ENCODE measurements at places on chromosomes 16 and 17.

- DNase-seq = no peak
These were observed 278.9 kb downstream of the SNX29 start for GRCh38 chr16:12255473-12255872.

- no peak for DNase-seq
These were observed 16.7 kb downstream of the SALL1 start for GRCh38 chr16:51134269-51134812.

GRCh38 chr17:30308406-30308805 is 16.7 kb upstream of the BLMH start:
- DNase-seq = no peak

DNA sequence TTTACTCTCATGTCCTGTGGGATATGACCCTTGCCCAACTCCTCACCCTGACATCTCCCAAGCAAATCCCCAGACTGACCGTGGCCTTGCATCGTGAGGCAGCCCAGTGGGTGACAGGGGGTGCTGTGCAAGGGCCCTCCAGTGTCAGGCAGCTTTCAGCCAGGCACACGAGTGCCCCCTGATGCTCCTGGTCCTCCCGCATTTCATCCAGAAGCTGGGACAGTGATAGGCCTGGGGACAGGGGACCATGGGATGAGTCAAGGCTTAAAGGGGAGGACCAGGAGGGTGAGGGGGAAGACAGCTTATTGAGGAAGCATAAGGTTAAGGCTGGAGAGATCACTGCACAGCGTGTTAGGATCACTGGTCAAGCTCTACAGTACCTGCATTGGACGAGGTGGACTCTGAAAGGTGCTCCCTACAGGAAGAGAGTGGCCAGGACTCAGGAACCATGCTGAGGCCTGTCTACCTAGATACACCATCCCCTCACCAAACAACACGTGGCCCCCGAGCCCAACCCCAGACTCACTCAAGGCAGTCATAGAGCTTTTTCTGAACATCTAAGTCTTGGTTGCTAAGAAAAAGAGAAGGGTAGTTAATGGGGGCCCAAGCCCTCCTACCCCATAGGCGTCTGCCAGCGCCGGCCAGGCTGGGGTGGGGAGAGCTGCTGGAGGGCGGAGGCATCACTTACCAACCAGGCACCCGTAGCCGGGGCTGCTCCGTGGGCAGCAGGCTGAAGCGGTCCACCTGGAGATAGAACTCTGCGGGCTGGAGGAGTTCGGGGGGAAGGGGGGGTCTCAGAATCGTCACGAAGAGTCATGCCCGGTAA is 998 bp downstream of the ACD start:
- no peak for DNase-seq

DNA sequence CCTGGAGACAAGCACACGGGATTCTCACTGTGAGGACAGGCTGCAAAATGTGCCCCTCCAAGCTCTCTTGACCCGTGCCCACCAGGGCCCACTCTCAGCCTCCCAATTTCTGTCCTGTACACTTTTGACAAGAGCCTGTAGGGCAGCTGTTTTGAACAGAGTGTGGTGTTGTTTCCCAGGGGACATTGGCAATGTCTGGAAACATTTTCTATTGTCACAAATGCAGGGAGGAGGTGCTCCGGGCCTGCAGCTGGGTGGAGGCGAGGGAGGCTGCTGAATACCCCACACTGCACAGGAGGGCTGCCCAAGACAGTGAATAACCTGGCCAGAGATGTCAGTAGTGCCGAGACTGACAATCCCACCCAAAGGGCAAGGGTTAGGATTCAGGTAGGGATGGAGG is 10.5 kb downstream of the CEP295NL start:
- no peak for DNase-seq

DNA sequence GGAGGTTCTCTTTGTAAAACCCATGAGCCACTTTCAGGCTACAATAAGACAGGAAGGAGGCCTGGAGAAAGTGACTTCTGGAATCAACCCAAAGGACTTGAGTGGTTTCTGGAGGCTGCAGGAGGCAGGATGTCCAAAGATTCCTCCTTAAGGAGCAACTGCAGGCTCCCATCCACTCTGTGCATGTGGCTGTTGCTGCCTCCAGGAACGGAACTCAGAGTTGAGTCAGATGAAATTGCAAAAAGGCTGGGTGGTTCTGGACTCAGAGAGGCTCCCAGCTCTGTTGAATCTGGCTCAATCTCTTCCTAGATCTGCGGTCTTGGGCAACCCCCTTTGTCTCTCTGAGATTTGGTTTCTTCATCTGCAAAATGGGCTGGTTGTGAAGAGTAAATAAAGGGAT is 197.1 kb downstream of the SHISA9 start:
- DNase-seq = no peak

DNA sequence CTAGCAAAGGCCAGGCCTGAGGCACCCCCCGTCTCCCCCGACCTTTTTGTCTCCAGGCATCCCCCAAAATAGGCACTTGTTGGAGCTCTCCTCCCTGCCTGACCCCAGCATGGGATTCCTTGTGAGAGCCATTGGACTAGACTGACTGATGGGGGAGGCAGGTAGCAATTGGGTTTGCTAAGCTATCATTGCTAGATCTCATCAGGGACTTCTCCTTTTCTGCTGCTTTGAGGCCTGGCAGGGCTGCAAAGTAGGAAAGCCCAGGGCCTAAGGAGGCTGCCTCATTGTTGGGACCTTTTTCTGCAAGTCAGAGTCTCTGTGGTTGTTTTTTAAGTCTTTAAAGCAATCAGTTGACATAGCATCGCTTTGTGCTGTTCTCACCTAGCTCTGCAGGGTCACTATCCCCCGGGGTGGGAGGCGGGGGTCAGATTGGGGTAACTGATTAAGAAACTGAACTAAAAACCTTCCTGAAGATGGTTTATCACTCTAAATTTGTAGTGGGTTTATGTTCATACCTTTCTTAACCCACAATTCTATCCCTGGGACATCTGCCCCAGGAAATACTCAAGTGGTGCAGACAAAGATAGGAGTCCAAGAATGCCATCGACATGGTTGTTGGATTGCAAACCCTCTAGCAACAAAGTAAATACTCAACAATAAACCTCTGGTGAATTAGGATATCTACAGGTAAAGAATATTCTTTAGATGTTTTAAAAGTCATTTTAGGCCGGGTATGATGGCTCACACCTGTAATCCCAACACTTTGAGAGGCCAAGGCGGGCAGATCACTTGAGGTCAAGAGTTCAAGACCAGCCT is 28.0 kb downstream of the LLGL2 start:
- no peak for DNase-seq

DNA sequence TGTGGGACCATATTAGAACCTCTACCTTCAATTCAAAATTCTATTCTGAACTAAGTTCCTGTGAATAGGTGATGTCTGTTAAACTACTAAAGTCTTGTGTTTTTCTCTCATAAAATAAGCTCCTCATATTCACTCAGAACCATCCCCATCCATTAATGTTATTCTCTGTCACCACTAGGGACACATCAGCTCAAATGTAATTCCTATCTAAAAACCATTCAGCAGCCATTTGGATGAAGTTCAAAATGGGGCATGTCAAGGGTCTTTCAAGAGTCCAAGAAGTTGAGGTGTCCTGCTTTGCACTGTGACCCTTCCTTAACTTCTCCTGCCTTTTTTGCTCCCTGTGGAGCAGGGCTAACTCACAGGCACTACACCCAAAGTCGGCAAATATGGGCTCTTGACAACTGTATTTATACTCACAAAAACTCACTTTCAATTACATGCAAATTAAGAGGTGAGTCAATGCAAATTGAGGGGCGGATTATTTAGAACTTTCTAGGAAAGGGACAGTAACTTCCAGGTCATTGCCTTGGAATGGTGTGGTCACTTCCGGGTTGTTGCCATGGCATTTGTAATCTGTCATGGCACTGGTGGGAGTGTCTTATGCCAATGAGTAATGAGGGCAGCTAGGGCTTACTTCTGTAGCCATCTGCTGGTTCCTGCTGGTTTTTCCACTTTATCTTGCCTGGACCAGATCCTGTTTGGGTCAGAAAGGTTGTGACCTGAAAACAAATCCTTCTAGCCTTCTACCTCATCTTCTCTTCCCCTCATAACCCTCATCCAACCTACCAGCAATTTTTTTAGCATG is 128.2 kb upstream of the COX10 start:
- no peak for DNase-seq

DNA sequence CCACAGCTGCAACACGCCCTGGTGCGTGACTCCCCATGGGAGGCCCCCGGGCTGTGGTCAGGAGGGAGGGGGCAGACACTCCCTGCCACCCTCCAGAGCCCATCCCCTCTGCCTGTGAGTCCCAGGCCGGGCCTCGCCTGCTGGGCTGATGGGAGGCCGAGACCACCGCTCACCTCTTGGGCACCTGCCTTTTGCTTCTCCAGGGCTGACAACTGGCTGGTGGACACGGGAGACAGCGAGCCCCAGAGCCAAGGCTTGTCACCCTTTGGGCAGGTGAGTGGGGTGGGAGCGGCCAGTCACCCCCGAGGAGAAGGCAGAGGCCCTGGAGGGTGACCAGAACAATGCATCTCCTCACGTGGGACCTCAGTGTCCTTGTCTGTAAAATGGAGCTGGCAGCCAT is 20.8 kb downstream of the CHMP1A start:
- no peak for DNase-seq

DNA sequence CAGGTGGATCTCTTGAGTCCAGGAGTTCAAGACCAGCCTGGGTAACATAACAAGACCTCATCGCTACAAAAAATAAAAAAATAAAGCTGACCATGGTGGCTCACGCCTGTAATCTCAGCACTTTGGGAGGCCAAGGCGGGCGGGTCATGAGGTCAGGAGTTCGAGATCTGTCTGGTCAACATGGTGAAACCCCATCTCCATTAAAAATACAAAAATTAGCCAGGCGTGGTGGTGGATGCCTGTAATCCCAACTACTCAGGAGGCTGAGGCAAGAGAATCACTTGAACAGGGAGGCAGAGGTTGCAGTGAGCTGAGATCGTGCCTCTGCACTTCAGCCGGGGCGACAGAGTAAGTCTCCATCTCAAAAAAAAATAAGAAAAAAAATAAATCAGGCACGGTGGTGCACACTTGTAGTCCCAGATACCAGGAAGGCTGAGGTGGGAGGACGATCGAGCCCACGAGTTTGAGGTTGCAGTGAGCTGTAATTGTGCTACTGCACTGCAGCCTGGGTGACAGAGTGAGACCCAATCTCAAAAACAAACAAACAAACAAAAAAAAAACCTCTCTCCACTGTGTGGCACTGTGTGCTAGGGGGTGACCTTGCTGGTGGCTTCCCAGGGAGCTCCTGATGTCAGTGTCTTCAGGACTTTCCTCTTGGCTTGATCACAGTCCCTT is 19.8 kb upstream of the MAPK3 start:
- no peak for DNase-seq

DNA sequence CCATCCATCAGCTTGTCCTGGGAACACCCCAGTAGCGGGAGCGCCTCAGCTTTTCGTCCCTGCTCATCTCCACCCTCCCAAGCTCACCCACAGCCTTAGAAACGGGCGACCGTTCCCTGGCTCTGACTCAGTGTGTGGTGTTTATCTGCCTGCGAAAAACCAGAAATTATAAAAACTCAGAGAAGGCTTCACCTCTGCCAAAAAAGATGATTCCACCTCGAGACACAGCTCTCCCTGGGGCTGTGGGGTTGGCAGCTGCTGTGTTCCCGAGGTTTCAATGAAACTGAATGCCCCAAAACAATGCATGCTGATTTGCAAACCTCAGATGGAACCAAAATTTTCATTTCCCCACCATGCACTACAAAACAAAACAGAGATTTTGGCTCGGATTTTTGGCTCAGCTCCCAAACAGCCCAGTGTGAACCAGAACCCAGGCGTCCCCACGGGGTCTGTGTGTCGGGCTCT is 62.4 kb upstream of the MED9 start:
- DNase-seq = peak; percentile 38

GRCh38 chr17:38597375-38597774 is 8.4 kb downstream of the SRCIN1 start:
- DNase-seq = no peak

DNA sequence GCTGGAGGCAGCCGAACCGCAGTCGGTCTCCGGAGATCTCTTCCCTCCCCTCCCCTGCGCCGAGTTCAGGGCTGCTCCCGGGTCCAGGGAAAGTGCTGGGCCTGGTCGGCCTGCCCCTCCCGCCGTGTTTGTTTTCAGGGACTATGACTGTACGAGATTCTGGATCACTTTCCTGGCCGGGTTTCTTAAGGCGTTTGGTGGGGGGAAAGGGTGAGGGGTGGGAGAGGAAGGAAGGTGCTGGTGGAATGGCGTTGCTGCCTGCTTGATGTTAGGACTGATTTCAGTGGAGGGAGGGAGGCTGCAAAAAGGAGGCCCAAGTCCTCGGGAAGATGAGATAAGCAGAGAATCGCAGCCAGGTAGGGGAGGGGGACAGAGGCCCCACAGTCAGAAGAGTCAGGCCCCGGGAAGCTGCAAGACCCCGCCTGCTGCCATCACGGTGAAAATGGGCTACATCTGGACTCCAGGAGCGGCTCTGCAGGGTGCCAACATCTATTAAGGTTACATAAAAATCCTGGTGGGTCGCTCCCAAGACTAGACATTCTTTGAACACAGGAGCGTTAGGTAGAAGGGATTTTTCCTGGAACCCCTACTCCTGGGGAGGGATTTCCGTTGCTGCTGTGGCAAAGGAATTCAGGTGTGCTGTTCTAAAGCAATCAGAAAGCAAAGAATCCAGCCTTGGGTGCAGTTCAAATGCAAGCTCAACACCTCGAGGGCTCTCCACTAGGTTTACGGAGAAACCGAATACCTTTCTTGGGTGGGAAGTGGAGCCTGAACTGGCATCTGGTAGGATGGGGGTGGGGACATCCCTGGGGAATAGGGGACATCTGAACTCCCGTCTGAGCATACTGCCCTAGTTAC is 1.2 kb downstream of the ARHGAP44 start:
- DNase-seq = no peak

- no peak for DNase-seq
These were observed 10.0 kb downstream of the SOCS1 start for GRCh38 chr16:11245988-11246387.

- DNase-seq = no peak
These were observed 2.5 kb upstream of the ABCC12 start for GRCh38 chr16:48158296-48158695.

DNA sequence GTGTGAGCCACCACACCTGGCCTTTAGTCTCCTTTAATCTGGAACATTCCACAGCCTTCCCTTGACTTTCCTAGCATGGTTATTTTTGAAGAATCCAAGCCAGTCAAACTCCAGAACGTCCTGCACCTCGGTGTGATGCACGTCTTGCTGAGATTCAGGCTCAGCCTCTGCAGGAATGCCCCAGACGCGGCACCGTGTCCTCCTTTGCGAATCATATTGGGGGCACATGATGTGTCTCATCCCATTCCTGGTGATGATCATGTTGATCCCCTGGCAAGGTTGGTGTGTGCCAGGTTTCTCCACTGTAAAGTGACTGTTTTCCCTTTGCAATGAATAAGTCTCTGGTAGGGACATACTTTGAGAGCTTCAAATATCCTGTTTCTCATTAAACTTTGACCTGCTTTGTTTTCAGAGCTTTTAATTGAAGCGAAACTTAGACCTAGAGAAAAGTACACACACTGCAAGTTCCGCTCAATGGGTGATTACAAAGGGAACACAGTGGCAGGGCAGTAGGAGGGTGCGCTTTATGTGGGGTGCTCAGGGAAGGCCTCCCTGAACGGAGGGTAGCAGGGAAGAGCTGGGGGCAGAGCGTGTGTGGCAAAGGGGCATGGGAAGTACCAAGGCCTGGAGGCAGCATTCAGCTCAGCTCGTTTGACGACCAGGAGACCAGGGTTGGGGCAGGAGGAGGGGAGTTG is 9.6 kb upstream of the ATP2C2 start:
- DNase-seq = no peak
